Immature natural killer cell (primary cell): ENCODE measurements at places on chromosomes 3 and 15.

DNA sequence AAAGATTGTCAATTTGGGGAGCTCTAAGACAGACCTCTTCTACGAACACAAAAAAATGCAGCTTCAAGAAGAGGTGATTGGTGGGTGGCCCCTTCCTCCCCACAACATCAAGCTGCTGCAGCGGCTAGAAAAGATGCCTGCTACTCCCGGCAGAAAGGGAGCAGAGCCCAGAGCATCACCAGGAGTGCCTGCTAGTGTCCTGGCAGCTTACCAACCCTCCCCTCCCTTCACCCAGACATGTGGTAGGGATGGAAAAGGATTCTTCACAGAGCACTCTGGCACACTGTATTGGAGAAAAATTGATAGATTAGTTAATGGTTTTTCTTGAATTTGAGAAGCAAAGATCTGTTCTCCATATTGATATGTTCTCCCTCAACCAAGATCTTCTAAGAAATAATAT, 10.8 kb downstream of the IP6K1 start:
- DNase-seq: no peak

DNA sequence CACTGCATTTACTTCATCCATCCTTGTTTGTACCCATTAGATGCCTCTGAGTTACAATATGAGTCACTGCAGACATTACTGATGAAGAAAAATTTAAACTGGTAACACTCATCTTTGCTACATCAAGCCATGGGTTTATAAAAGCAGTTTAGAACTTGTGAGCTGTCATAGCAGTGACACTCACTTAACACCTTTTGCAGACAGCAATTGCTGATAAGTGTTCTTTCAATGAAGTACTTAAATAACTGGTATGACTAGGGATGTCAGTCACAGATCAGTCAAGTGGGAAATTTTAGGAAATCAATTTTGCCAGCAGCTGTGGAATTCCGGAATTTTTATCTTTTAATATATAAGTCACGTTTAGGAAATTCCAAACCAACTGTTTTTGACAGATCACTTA, 643.0 kb downstream of the TBL1XR1 start:
- no peak for DNase-seq

- DNase-seq: no peak
These were observed 165.2 kb upstream of the CMC1 start for GRCh38 chr3:28076246-28076645.

- DNase-seq: no peak
These were observed 494.5 kb upstream of the PDZRN3 start for GRCh38 chr3:74119221-74119620.

DNA sequence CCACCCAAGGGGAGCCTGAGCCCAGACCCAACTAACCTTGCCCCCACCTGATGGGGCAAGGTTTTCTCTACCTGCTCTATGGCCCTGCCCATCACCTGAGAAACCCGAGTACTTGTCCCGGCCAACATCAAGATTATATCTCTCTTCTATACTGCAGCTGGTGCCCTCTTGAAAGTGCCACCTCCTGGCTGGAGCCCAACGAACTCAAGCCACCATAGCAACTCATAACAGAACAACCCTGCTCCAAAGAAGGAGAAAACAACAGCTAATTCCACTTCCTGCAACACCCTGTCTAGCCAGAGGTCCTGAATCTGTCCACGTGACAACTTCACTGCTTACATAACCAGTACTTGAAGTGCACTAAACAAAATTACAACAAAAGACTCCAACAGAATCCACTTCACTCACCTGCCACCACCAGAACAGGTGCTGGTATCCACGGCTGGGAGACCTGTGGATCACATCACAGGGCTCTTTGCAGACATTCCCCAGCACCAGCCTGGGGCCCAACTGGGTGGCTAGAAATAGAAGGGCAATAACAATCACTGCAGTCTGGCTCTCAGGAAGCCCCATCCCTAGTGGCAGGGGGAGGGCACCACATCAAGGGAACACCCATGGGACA, 49.2 kb downstream of the PIERCE2 start:
- DNase-seq: no peak

GRCh38 chr15:48580736-48581135, 64.8 kb downstream of the FBN1 start:
- no peak for DNase-seq
